ENCODE measurements at places on chromosomes 2 and 18.

DNA sequence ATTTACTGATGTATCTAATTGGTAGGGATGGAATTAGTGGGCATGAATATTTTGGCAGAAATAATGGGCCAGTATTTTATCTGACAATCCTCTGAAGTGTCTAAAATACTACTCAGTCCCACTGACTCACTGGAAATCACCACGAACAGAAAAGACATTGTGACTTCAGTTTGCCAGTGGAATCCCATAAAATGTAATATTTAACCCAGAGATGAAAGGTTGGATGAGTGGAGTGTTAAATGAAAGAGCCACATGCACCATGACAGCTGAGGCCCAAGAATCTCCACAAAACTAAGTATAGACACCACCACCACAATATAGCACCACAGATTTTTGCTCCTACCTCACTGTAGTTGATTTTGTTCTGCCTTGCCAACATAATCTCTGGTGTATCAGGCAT, 103.9 kb downstream of the NEB start:
- DNase-seq: no peak

- DNase-seq: no peak
These were observed 1490.2 kb upstream of the SLC39A10 start for GRCh38 chr2:194166818-194167217.

DNA sequence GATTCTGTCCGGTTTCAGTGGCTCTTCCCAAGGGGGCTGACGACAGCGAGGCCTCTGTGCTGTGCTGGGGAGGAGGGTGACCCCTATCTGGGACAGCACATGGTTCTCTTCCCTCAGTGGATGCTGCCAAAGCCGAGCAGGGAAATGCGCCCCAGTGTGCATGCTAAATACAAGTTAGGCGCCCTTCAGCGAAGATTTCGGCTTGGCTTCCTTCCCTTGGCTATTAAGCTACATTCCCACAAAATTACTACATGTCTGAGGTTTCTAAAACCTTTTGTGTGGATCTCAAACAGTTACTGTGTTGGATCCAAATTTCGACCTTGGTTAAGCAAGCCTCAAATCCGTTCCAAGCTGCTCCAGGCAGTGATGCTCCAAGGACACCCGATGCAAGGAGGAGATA, 440.3 kb downstream of the NRXN1 start:
- DNase-seq: no peak

DNA sequence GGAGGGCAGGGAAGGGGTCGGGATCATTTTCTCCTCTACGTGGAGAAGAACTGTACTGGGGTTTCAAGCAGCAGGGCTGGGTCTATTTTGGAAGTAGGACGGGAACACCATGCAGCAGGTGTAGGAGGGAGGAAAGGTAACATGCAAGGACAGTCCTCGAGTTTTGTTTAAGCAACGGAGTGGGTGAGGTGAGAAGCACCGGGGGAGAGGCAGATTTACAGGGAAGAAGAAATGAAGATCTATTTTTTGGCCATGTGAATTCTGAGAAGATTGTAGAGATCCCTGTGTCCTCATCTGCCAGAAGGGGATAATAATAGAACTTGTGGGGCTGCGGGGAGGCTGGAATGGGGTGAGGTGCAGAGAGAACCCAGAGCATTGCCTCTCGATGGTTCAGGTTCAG, 85.6 kb downstream of the INPP5D start:
- no peak for DNase-seq

GRCh38 chr2:10544252-10544651, 96.1 kb upstream of the ODC1 start:
- DNase-seq: no peak

GRCh38 chr2:40220177-40220925, 231.5 kb downstream of the SLC8A1 start:
- peak; percentile 64 for DNase-seq

DNA sequence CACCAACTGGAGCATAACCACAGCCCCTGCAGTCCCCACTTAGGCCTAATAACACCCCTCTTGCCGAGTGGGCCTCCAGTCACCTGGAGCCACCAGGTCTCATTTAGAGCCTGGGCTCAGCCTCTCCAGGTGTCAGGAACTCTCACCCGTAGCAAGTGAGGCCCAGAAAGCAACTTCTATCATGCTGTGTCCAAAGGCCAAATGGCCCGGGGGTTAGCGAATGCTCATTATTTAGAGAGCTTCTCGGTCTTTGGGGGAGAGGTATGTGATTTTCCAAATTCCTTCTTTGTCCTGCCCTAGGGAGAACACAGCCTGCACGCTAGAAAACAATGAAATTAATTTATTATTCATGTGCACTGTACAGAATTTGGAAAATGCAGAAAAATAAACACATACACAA, 109.9 kb upstream of the PTPRM start:
- DNase-seq: peak; percentile 75

GRCh38 chr2:183495589-183496267, 371.5 kb downstream of the NUP35 start:
- DNase-seq: no peak

- DNase-seq: no peak
These were observed 2.9 kb downstream of the MXD1 start for GRCh38 chr2:69917852-69918251.
